Activated CD4-positive, alpha-beta T cell treated with anti-CD3 and anti-CD28 coated beads for 24 hours (primary cell): ENCODE measurements at places on chromosomes 4 and X.

GRCh38 chr4:121062521-121062920 is 9.8 kb downstream of the NDNF start:
- no peak for DNase-seq

GRCh38 chrX:100098660-100099375 is 311.3 kb downstream of the PCDH19 start:
- no peak for DNase-seq

- no peak for DNase-seq
Observed at GRCh38 chr4:75831856-75832405, 70.3 kb downstream of the PPEF2 start.

DNA sequence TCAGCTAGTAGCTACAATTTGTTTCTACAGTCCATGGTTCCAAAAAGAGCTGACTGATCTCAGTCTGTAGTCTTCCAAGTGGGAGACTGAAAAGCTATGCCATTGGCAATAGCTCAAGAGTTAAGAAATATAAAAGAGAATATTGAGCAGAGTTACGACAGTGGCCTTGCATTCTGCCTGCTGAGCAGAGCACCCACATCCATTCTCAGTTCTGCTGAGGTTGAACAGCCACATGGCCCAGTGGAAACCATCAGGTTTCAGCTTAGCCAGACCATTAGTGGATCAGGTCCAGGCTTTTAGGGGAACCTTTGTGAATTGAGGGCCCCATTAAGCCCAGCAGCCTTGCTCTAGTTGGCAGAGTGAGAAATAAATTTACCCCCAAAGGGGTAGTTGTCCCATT is 28.1 kb downstream of the ZNF81 start:
- DNase-seq = no peak

DNA sequence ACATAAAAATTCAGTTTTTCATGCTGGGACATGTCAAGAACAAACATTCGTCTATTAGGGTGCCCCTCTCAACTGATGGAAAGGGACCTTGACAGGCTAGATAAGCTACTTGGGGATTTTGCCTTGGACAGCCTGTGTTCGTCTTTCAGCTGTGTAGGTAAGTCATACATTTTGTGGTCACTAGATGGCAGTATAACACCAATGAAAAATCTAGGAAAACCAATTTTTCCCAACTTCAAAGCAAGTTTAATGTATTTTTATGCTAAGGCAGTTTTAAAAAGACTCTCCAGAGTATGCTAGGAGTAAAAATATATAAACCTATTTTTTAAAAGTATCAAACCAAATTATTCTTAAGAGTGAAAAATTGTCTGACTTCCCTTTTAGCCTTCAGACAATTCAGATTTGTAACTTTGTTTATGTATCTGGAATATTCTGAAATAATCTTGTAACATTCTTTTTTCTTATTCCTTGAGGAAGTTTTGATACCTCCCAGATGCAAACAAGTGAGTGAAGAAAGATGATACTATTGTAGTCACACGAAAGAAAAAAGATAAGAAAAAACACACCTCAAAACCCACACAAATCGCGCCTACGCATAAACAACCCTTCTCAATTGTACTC is 158.3 kb downstream of the CPE start:
- DNase-seq = no peak
